Ovary (tissue), 10 donors: ENCODE measurements at places on chromosomes 6 and 20. TPM values are rescaled to one million over a fixed set of nuclear protein-coding genes. Genes with fewer than 3 reads are reported as not detected.

The NNAT gene
- total RNA-seq: 0.45 TPM

The RHAG gene
- not detected for total RNA-seq

The IMPG1 gene
- not detected for total RNA-seq

The TAAR8 gene
- total RNA-seq: not detected

The LTB gene
- 0.42 TPM for total RNA-seq

The HRH3 gene
- not detected for total RNA-seq

The GPLD1 gene
- total RNA-seq: 3.2 TPM

The RAD21L1 gene
- not detected for total RNA-seq

DNA sequence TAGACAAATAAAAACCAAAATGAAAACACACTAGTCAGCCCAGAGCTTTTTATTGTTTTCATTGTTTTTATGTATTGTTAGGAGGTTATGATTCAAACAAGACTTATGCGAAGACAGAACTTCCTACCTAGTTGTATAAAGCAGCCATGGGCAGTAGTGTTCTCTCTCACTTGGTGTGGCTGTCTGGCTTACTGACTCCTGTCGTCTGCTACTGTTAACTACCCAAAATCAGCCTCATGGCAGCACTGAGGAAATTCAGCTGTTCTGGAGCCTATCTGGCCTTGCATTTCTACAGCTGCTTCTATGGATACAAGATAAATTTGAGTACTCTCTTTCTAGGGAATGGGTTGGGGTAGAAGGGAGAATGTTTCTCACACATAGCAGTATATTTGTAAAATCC, 20.4 kb downstream of the VTA1 start:
- H3K4me3 ChIP-seq: no peak overlapping the region
- no peak overlapping the region for H3K27ac ChIP-seq
- no peaks in the 10 kb centered on the region for H3K27me3 ChIP-seq
- H3K36me3 ChIP-seq: no peaks in the 10 kb centered on the region

- peaks cover 24% of the 10 kb centered on the region for H3K4me1 ChIP-seq
- H3K27me3 ChIP-seq: no peaks in the 10 kb centered on the region
- no peak overlapping the region for H3K4me3 ChIP-seq
- H3K36me3 ChIP-seq: no peaks in the 10 kb centered on the region
- no peak overlapping the region for H3K27ac ChIP-seq
These were observed 3.3 kb downstream of the VAPB start for GRCh38 chr20:58392286-58392685.

DNA sequence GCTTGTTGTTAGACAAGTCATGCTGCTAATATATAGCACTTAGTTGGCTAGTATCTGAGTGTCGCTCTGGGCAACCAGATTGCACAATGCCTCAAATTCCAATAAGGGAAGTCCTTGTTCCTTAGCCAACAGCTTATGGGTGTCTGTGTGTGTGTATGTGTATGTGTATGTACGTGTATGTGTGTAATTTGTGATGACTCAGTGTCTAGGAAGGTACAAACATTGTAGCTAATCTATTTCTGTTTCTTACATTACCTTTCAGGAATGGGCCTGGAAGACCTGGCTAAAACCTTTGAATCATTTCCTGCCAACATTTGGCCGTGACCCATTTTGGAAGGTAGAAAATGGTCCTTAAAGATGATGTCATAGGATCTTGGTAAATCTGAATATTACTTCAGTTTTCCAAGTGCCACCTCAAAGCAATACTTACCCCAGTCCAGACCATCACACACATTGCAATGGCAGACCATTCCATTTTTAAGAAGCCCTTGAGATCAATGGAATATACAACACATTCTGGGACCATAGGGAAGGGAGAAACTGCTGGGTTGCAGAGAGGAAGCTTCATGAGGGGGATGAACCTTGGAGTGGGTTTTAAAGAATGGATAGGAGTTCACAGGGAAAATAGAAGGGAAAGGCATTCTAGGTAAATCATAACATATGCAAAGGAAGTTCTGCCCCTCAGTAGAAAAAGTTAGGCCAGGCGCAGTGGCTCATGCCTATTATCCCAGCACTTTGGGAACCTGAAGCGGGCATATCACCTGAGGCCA, 25.1 kb downstream of the NEDD9 start:
- DNase-seq: no peak
- no peaks in the 10 kb centered on the region for H3K36me3 ChIP-seq
- H3K27me3 ChIP-seq: no peaks in the 10 kb centered on the region

DNA sequence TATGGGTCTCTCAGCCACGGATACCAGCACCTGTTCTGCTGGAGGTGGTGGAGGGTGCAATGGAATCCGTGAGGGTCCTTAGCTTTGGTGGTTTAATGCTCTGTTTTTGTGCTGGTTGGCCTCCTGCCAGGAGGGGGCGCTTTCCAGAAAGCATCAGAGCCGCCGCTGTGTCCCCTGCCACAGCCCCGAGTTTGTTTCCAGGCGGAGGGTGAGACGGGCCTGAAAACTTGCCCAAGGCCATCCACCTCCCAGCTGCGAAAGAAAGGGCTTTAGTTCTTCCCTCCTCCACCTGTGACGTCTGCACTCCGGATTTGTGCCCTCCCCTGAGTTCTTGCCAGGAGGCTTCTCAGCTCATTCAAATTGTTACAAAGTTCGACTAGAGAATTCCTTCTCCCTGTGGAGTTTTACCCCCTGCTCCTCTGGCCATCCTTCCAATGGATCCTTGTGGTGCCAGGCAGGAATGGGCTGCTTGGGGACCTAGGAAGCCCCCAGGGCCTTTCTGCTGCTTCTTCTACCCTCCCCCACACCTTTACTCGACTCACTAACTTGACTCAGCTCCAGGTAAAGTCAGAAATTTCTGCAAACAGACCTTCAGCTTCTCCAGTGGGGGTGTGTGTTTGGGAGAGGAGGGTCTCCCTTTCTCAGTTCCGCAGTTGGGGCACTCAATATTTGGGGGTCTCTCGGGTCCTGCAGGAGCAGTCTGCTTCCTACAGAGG, 873.7 kb downstream of the KIF16B start:
- H3K4me1 ChIP-seq: peaks cover 2% of the 10 kb centered on the region
- peak; percentile 54 for DNase-seq
- no peak overlapping the region for H3K27ac ChIP-seq
- no peaks in the 10 kb centered on the region for H3K36me3 ChIP-seq
- H3K4me3 ChIP-seq: no peak overlapping the region
- no peaks in the 10 kb centered on the region for H3K27me3 ChIP-seq

DNA sequence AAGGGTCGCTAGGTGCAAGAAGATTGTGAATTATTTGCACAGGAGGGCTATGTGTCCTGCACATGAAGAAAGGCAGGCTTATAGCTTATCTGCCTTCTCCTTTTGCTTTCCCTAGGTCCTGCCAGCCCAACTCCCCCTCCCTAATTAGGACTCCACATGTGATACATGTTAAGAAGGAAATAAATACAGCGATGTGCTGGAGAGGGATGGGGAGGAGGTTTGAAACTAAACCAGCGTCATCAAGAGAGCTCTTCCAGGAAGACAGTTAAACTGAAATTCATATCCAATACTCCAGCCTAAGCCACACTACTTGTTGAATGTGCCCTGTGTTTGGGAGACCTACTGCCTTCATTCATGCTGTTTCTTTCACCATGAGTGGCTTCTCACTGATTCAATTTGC, 34.9 kb upstream of the UTRN start:
- no peaks in the 10 kb centered on the region for H3K4me1 ChIP-seq
- no peak overlapping the region for H3K4me3 ChIP-seq
- no peak for DNase-seq
- no peak overlapping the region for H3K27ac ChIP-seq
- no peaks in the 10 kb centered on the region for H3K27me3 ChIP-seq
- H3K36me3 ChIP-seq: no peaks in the 10 kb centered on the region

DNA sequence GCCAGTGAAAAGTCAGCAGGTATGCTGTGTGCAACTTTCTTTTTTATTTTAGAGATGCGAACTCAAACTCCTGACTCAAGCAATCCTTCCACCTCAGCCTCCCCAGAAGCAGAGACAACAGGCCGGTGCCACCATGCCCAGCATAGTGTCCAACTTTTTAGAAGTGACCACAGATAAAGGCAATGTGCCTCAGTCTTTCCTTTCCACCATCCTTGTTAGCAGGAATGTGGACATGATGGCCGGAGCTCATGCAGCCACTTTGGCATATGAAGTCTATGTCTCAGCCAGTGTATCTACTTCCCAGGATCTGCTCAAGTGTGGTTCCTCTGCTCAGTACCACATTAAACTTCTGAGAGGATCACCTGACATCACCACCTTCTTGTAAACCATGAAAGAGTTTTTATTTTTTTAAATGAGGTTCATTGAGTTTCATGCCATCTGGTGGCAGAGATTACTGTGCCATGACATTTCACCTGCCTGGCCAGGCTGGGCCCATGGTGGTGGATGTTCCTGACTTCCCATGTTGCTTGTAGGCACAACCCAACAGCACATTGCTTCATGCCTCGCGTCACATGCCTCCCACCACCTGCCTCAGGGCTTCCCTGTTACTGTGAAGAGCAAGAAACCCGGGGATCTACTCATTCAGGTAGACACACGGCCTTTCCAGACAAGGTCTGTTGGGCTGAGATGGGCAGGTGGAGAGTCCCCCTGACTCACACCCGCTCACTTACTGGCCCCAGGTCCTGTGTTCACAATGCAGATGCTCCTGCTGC, 216.5 kb downstream of the LY86 start:
- DNase-seq: no peak
- no peak overlapping the region for H3K27ac ChIP-seq
- no peaks in the 10 kb centered on the region for H3K27me3 ChIP-seq
- H3K36me3 ChIP-seq: no peaks in the 10 kb centered on the region

DNA sequence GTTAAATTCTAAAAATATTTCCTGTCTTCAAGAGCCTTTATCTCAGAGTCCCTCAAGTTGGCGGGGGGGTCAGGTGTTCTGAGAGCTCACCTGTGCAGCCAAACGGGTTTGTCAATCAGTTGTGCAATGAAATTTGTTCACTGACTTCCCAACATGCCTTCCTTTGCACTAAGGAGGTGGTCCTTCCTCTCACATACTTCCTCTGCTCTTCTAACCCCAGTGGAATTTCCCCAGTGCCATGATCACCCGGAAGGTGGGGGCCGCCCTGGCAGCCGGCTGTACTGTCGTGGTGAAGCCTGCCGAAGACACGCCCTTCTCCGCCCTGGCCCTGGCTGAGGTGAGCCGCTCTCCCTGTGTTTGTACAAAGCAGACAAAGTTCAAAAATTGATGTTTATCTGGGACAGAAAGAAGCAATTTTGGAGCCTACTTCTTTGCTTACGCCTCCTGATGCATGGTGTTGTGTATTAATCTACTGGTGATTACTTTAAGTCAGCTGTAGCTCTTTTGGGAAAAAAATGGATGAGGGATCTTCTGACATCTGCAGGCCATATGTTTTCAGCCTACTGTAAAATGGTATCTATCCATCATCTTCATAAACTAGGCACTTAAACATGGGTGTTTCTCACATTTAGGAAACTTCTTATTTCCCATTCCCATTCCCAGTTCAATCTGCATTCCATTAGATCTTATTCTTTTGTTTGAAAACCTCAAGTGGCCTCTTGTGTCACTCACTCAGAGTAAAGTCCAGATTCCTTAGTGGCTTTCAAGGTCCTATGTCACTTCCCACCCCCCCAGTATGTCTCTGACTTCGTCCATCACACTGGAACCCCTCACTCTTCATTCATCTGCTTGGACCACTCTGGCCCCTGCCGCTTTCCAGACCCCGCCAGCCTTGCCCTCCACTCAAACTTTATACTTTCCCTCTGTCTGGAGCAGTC, 10.1 kb downstream of the ALDH5A1 start:
- no peaks in the 10 kb centered on the region for H3K36me3 ChIP-seq
- DNase-seq: no peak
- H3K27ac ChIP-seq: no peak overlapping the region
- no peak overlapping the region for H3K4me3 ChIP-seq

DNA sequence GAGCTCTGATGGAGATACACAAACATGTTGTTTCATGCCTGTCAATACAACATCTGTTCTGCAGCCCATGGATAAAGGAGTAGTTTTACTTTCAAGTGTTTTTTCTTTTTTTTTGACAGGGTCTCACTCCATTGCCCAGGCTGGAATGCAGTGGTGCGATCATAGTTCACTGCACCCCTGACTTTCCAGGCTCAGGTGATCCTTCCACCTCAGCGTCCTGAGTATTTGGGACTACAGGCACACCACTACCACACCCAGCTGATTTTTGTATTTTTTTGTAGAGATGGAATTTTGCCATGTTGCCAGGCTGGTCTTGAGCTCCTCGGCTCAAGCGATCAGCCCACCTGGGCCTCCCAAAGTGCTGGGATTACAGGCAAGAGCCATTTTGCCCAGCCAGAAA, 97.0 kb downstream of the SMAP1 start:
- no peaks in the 10 kb centered on the region for H3K36me3 ChIP-seq
- H3K4me1 ChIP-seq: no peaks in the 10 kb centered on the region
- H3K27ac ChIP-seq: no peak overlapping the region
- DNase-seq: no peak
- H3K4me3 ChIP-seq: no peak overlapping the region
- H3K27me3 ChIP-seq: no peaks in the 10 kb centered on the region

DNA sequence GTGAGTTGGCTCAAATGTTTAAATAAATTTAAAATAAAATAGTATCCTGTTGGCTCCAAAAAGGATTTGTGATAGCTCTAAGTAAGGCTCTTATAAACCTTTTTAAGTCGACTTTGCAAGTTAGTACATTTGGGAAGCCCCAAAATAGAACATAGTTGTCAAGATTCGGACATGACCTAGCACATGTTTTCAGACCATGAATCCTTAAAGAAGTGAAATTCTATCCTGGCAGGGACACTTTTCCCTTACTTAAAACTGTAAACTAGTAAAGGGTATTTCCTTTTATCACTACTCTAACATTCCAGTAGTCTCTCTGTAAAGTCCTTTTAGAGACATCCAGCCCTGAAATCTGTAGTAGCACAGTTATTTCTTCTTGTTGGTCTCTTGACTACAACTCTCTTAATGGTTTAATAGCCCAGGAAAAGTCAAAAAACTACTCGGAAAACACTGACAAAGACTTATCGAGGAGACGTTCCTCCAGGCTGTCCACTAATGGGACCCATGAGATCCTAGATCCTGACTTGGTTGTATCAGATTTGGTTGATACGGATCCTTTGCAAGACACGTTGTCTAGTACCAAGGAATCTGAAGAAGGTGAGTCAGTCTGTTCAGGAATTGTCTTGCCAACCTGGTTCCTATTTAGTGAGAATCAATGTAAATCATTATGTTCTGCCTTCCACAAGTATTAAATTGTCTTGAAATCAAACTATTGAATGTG, 83.6 kb downstream of the SCAND1 start:
- no peak overlapping the region for H3K4me3 ChIP-seq
- DNase-seq: no peak
- no peaks in the 10 kb centered on the region for H3K36me3 ChIP-seq
- H3K27ac ChIP-seq: no peak overlapping the region
- H3K27me3 ChIP-seq: no peaks in the 10 kb centered on the region

- no peaks in the 10 kb centered on the region for H3K36me3 ChIP-seq
- no peaks in the 10 kb centered on the region for H3K4me1 ChIP-seq
- H3K27ac ChIP-seq: no peak overlapping the region
- H3K27me3 ChIP-seq: no peaks in the 10 kb centered on the region
- H3K4me3 ChIP-seq: no peak overlapping the region
- no peak for DNase-seq
These were observed 39.5 kb upstream of the BEND3 start for GRCh38 chr6:107154801-107155160.

GRCh38 chr6:112231594-112232060, 22.7 kb downstream of the LAMA4 start:
- no peaks in the 10 kb centered on the region for H3K36me3 ChIP-seq
- H3K27ac ChIP-seq: peak overlapping the region; percentile 19
- H3K4me3 ChIP-seq: no peak overlapping the region
- H3K4me1 ChIP-seq: peaks cover 17% of the 10 kb centered on the region
- H3K27me3 ChIP-seq: no peaks in the 10 kb centered on the region
- no peak for DNase-seq
